Esophagus squamous epithelium (tissue), 5 donors: ENCODE measurements at places on chromosomes 4 and X.

DNA sequence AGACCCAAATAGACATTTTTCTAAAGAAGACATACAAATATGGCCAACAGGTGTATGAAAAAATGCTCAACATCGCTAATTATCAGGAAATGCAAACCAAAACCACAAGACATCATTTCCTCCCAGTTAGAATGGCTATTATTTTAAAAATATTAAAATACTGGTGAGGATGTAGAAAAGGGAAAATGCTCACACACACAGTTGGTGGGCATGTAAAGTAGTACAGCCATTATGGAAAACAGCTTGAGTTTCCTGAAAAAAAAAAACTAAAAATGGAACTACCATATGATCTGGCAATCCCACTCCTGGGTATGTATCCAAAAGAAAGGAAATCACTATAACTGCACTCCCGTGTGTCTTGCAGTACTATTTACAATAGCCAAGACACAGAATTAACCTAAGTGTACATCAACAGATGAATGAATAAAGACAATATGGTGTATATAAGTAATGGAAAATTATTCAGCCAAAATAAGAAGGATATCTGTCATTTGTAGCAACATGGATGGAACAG is 128.9 kb upstream of the DKK2 start:
- no peak for DNase-seq

GRCh38 chr4:808860-809570 is 16.9 kb downstream of the CPLX1 start:
- no peak for DNase-seq

GRCh38 chr4:174531486-174531885 is 9.2 kb upstream of the HPGD start:
- no peak for DNase-seq

DNA sequence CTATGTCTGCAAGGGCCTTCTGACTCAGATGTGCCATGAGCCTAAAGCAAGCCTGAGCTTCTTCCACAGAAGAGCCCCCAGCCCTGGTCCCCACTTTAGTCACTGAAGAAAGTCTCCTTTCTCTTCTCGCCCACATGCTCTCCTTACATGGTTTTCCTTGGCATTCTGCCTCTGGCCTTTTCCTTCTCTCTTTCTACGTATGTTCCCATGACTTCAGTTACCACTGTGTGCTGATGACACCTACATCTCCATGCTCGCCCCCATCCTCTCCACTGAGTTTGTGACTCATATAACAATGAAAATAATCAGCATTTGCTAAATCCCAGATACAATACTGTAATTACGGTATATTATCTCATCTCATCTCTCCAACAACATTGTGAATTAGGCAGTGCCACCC is 149.3 kb downstream of the AMMECR1 start:
- no peak for DNase-seq

- no peak for DNase-seq
Observed at GRCh38 chrX:97358941-97359340, 475.2 kb downstream of the RPA4 start.

DNA sequence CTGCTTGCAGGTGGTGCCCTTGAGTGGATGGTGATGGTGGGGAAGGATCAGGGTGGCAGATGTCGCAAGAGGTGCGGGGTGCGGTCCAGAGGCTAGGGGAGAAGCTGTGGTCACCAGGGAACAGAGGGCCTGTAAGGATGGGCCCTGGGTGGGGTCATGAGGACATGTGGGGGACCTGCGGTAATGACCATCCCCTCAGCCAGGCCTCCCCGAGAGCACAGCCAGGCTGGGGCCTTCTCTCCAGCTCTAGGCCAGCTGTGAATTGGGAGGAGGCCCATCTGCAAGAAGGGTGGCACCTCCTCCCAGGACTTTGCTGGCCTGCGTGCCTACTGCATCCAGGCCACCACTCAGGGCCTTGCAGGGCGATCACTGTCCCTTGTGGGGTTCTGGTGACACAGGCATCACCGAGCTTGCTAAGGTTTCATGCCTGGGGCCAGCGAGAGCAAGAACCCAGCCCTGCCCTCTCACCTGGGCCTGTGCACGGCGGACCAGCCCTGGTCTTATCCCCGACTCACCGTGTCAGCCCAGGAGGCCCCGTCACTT is 34.1 kb upstream of the MXD4 start:
- no peak for DNase-seq

DNA sequence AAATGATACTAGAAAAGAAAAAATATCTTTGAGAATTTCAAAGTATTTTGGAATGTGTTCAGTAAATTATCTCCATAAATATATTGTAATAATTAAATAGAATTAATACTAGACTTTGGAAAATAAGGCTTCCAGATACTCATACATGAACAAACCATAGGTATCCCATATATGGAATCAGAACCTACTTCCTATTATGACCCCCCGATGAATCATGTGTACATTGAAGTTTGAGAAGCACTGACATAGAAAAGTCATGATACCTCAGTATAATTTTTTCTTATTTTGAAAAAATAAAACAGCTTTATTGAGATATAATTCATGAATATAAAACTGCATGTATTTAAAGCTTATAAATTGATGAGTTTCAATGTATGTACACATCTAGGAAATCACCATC is 27.2 kb upstream of the SMARCA5 start:
- no peak for DNase-seq
